Activated T-helper 1 cell treated with anti-CD3 and anti-CD28 coated beads, Interleukin-12 subunit alpha, Interleukin-12 subunit beta, Interleukin-2, Interleukin-4 antibody, amounts not matched to agents 30 ng/mL and 10 ng/mL and 1 ng/mL, durations not matched to agents 14 hours and 24 hours and 36 hours (primary cell): ENCODE measurements at places on chromosomes 5 and 9.

DNA sequence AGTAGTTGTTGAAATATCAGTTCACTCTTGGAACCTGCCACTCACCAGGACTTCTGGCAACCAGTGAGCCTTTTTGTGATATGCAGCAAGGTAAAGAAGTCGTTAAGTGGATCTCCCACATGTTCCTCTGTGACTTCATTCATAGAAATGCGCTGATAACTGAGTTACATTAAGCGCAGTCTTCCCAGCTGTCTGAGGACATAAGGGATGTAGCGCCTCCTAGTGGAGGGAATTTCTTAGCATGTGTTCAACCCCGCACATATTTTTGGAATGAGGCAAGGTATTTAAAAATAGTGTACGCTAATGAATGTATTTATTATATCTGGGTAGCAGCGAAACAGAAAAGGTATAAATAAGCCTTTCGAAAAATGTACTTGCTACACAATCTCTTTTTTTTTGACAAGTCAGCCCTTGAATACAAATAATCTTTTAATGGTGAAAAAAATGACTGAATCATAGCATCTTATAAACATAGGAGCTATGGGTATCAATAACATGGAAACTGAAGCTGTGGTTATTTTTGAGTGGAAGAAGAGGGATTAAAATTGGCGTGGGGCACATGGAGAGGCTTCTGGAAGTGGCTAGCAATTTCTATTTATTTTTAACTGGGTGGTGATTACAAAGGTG lies 38.0 kb downstream of the PALM2AKAP2 start:
- DNase-seq: peak; percentile 22

GRCh38 chr5:96257904-96258303 lies 175.1 kb downstream of the PCSK1 start:
- DNase-seq: no peak

DNA sequence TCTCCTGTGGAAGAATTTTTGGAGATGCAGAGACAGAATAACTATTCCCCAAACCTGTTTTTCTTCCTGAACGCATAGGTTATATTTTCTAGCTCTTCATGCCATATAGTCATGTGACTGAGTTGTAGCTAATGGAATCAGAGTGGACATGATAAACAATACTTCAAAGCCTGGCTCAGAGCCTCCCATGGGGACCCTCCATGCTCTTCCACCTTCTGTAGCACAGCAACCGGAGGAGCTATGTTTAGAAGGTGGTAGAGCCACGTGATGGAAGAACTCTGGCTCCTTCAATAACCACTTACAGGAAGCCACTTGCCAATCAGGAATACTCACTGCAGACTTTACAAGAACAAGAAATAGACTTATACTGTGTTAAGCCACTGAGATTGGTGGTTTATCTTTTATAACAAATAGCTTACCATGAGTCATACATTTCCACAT lies 39.2 kb downstream of the NADK2 start:
- DNase-seq: no peak

DNA sequence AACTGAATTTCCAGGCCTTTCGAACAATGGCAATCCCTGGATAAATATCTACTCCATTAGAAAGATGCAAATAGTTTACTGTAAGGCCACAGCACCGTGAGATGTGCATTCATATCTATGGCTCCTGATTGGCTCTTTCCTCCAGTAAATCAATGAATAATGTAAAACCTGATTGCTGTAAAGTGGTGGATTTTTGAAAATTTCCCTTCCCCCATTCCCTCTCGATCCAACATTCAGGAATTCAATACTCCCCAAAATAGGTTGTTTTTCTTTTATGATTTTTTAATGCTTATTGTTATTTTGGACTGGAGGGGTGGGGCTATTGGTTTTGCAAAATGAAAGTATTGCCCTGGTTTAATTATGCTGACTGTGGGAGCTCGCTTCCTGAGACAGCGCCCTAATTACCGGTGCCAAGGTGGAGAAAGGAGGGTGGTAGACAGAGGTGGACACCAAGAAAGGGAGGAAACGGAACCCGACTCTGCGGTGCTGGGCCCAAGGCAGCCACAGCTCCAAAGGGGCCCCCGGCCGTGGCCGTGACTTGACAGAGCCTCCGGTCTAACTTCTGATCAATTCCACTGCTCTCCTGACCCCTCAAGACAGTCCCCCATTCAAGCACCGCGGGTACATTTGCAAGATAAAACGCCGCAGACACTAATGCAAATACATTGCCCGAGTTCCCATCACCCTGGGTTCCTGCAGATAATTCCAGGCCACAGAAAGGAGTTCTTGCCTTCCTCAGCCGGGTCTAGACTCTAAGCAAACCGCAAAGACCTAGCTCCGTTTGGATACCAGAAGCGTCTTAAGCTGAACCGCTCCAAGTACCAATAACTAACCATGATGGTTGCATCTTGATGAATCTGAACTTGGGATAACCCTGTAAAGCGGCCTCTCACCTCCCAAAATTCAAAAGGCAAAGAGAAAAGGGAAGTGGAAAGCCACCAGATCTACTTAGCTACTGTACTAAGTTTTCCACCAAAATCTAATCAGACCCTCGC lies 211.2 kb downstream of the MEF2C start:
- no peak for DNase-seq

DNA sequence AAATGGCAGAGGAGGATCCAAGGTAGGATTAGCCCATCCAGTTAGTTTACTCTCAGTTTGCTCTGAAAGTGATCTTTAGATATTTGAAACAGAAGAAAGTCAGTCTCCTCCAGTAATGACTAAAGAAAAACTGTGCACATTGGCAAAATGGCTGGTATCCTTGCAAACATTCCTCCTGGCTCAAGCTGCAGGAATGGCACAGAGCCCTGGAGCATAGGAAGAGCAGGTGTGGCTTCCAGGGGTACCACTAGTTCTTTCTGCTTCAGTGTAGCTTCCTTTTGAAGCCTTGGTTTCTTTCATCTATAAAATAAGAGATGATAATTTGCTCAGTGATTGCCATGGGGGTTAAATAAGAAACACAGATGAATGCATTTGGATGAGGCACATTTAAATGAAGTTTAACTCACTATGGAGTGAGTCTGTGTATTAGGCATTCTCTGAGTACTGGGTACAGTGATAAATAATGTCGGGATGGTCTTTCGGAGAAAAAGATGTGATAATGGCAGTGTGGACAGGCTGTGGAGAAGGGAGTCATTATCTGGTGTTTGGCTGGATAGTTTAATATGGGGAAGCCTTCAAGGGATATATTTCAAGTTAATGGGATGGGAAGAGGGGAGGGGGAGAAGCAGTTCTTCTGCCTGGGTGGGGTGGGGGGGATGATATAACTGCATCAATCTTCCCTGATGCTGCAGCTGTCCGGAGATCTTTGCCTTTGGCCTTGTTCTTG lies 217.3 kb upstream of the KLF4 start:
- no peak for DNase-seq

DNA sequence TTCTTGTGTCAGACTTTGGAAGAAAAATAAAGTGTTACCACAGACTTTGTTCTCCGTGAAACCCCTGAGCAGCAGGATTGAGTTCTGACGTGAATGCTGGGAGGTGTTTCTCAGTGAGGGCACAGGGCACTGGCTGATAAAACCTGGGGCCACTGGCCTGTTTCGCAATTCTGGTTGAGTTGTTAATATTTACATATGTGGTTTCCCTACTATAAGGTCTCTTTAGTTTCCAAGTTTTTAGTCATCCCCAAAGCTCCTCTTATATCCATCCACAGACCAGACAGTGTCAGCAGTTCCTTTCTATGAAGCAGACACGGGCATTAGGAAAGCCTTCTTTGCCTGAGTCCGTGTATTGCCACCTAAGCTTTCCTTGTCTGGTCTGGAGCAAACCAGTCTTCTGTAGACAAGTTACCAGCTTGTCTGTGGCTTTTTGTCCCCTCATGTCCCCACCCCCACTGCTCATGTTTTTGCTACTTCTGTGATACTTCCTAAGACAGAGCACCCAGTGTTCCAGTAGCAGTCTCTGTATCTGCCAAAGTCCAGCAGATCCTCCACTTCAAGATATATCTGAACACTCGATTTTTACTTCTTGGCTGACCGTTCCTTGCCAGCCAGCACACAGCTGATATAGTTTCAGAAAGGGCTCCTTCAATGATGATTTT lies 42.0 kb downstream of the ACO1 start:
- DNase-seq: no peak

DNA sequence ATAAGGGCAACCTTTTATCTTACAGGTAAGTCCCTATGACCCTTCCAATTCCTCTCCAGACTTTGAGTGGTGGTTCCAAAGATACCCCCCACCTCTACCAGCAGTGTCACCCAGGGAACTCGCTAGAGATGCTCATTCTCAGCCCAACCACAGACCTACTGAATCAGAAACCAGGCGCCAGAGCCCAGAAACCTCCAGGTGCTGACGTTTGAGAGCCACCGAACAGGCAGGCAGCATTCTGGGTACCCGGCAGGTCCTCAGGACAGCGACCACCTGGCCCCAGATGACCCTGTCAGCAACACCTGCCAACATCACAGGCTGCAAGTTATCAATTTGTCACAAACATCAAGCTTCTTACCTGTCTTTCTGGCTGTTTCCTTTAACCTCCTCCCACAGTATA lies 19.5 kb downstream of the RAPGEF1 start:
- no peak for DNase-seq

DNA sequence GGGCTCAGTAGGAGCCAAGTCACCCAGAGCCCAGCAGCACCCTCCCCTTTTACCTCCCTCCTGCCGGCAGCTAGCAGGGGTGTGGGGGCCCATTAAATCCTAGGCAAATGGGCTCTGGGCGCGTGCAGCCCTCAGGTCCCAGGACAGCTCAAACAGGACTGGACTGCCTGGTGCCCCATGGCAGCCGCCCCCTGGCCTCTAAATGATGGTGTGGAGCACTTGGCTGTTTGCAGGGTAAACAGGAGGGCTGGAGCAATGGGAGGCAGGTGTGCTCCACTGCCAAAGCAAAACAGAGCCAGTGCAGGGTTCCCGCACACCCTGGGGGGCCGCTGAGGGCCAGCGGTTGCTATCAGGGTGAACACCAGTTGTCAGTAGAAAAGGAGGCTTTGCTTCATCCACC lies 55.9 kb upstream of the C5orf58 start:
- DNase-seq: no peak

- DNase-seq: no peak
These were observed 116.1 kb downstream of the WDR70 start for GRCh38 chr5:37495210-37495609.

- no peak for DNase-seq
These were observed 53.8 kb downstream of the GLRA1 start for GRCh38 chr5:151870820-151871219.

DNA sequence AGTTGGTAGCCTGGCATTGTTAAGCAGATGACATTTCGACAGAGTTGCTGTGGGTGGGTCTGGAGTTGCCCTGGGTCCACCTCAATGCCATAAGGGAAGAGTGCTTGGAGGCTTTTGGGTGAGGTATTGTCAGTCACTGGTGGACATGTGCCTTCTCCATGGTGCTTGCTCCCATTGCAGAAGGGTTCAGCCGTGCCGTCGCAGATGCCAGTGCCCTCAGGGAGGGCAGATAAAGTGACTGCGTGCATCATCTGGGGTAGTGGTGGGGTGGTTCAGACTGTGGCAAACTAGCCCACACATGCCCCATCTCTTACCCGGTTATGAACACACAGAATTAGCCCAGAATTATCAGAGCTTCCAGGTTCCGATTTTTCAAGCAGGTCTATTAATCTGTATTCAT lies 71.6 kb downstream of the FBXL7 start:
- DNase-seq: no peak

- DNase-seq: no peak
These were observed 326.9 kb downstream of the ARHGEF28 start for GRCh38 chr5:73952872-73953271.

DNA sequence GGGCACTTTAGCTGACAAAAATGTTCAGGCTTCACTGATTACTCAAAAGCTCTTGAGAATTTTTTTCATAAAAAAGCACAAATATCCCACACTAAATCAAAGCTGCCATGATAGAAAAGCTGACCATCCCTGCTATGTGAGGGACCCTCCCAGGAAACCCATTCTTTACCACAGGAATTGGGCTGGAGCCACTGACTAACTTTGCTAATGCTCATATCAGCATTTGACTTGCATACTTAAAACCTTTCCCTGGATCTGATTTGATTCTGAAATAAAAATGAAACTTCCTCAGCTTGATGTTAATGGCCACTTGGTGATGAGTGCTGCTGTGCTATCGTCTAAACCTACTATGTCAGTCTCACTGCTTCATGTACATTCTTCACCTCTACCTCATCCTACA lies 243.6 kb downstream of the PRELID2 start:
- DNase-seq: no peak

- DNase-seq: no peak
These were observed 120.2 kb downstream of the SEMA6A start for GRCh38 chr5:116454417-116454927.

- no peak for DNase-seq
These were observed 219.2 kb downstream of the TRPM3 start for GRCh38 chr9:70902171-70902570.

DNA sequence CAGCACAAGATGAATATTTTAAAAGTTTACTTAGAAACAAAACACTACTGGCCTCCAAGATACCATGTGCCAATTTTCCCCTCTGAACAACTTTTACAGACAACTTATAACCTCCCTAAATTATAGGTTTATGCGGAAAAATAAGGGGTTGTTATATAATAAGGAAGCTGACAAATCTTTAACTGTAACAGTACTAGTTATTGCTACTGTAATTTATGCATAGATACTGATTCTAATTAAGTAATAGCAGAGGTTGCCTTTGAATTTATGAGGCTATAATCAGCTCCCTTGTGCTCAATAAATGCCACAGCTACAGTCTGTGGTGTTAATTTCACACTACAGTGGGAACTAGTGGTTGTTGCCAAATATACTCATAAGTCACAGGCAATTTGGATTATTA lies 291.3 kb upstream of the PCSK5 start:
- DNase-seq: no peak
